Activated T-helper 1 cell treated with anti-CD3 and anti-CD28 coated beads, Interleukin-12 subunit alpha, Interleukin-12 subunit beta, Interleukin-2, Interleukin-4 antibody, amounts not matched to agents 30 ng/mL and 10 ng/mL and 1 ng/mL, durations not matched to agents 14 hours and 24 hours and 36 hours (primary cell): ENCODE measurements at places on chromosomes 4 and X. TPM values are rescaled to one million over a fixed set of nuclear protein-coding genes. Genes with fewer than 3 reads are reported as not detected.

EVC2 gene
- total RNA-seq: 0.32 and 0.54 TPM in 2 replicates

DNA sequence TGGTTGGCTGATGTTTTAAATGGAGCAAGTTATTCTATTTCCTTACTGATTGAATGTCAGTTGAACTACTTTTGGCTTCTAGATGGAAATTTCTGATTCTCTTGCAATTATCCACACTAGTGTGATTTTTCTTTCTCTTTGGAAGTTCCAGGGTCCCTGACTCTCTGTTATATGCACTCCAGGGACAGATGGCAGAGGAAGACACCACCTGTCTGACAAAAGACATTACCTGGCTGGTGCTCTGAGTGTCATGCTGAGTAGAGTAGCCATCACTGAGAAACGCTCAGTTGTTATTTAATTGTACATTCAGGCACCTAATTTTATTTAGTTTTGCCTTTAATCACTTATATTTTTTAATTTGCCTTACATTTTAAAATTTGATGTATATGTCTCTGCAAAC lies 105.4 kb upstream of the TLL1 start:
- H3K27me3 ChIP-seq: no peaks in the 10 kb centered on the region
- H3K36me3 ChIP-seq: no peaks in the 10 kb centered on the region
- H3K27ac ChIP-seq: no peak overlapping the region
- no peak for DNase-seq
- H3K4me3 ChIP-seq: no peak overlapping the region
- H3K4me1 ChIP-seq: no peaks in the 10 kb centered on the region

GRCh38 chr4:23539969-23540569 lies 349.8 kb downstream of the PPARGC1A start:
- no peaks in the 10 kb centered on the region for H3K36me3 ChIP-seq
- H3K4me3 ChIP-seq: no peak overlapping the region
- no peak overlapping the region for H3K27ac ChIP-seq

GRCh38 chr4:163621821-163622220 lies 127.3 kb downstream of the TMA16 start:
- H3K36me3 ChIP-seq: no peaks in the 10 kb centered on the region
- H3K27ac ChIP-seq: no peak overlapping the region
- no peaks in the 10 kb centered on the region for H3K27me3 ChIP-seq
- DNase-seq: no peak

NPY1R gene
- not detected in 2 replicates for total RNA-seq

SHISA3 gene
- total RNA-seq: not detected in 2 replicates

- H3K27ac ChIP-seq: no peak overlapping the region
- H3K4me3 ChIP-seq: peak overlapping the region; percentile 30
- H3K27me3 ChIP-seq: no peaks in the 10 kb centered on the region
- no peak for DNase-seq
These were observed 8.6 kb downstream of the APEX2 start for GRCh38 chrX:55008571-55009358.
